GM23248 (cell line): ENCODE measurements at places on chromosomes 16 and 17. TPM values are rescaled to one million over a fixed set of nuclear protein-coding genes. Genes with fewer than 3 reads are reported as not detected.

- DNase-seq = no peak
These were observed 43.2 kb upstream of the PABPN1L start for GRCh38 chr16:88909431-88910210.

DNA sequence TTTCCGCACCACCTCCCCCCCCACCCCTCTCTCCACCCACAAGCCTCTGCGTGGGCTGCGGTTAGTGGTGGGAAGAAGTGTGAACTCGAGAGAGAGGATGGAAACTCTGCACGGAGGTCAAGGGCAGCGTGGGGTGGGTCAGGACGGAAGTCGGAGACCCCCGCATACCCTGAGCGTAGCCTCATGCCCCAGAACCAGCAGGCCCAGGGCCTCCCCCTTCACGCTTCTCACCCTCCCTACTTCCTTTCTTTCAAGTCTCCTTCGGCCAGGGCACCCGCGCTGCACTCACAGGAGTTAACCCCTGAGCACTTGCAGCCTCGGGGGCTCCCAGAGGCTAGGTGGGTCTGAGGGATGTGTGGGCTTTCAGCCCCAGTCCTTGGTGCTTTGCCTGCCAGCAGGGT, 9.2 kb downstream of the TBKBP1 start:
- no peak for DNase-seq

The ENPP7 gene
- not detected in 2 replicates for polyA plus RNA-seq

DNA sequence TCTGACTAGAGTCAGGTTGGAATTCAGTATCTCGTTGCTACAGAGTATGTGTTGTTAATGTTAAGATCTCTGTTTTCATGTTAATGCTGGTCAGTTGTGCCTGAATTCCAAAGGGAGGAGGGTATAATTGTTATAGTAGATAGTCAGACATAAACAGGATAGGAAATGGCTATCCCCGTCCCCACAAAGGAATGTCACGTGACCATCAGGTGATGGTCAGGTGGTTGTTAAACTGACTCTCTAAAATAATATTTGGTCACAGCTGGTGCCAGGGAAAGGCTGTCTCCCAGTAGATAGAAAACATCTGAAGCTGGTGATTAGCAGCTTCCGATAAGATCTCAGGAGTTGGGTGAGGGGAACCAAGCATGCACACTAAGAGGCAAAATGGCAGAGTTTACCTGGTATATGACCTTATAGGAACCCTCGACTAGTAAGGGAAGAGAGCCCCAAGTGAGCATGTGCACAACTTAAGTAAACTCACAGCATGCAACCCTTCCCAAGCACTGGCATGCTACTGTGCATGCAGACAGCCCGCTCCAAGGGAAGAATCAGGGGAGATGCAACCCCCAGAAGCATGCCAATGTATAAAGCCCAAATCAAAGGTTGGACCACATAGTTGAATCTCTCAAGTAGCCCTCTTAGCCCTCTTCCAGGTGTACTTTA, 27.4 kb upstream of the SLC6A2 start:
- no peak for DNase-seq

DNA sequence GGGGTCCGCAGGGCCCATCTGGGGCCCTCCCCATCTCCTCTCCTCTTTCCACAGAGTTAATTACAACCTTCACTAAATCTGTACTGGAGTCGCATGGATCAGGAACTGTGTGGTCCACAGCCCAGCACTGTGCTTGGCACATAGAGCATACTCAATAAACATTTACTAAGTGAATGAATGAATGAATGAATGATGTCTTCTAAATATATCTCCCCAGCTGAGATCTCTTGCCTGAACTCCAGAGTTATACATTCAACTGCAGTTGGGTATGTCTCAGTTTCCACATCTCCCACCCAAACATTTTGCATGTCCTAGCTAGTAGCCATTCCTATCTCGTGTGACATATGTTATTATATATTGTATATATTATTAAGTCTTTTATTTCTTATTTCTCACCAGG, 28.7 kb upstream of the IL21R start:
- DNase-seq = no peak

The FBXO39 gene
- not detected in 2 replicates for polyA plus RNA-seq
